ENCODE measurements at places on chromosomes 5 and 9.

DNA sequence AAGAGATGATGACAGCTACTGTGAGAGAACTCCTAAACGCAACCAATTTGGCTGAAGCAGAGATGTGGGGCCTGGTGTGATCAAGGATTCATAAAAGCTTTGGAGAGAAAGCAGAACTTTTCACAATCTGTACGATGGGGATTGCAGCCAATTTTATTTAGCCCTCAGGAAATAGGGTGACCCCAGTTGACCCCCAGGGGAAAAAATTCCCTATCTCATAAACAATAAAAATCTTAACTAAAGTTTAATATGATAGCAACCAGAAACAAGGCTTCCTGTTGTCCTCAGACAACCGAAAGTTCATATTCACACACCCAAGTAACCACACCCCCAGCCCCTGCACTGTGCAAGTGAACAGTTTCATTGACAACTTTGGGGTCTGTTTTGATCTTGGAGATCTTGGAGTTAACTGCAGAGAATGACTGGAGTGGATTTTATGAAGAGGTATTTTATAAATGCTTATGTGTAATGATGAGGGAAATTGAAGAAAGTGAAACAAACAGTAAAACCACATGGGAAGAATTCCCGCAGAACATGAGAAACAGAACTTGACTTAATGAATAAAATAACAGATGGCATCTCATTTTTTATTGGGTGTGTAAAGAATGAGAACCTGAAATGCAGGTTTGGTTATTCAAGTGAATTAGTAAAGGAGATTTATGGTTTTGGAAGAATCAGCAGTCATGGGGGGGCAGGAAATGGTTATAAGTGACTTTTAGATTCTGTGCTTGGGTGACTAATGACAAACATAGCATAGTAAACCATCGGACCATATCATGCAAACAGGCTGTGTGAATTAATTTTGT, 94.5 kb downstream of the PDE4D start:
- no peak for DNase-seq

GRCh38 chr9:135956802-135957174, 4.4 kb downstream of the UBAC1 start:
- DNase-seq, result no peak

DNA sequence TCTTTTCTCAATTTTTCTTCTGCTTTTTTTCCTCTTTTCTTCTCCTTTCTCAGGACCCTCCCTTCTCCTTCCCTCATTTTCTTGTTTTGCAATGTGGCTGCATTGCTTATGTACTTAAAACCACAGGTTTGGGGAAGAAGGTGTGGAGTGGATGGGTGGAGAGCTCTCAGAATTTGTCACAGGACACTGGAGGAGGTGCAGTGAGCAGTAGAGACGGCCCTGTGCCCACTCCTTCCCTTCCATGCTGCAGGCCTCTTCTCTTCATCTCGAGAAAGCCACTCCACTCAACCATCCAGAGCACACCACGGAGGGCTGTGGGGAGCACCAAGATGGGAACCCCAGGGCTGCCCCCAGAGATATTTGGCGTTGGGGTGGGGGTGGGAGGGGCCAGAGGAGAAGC, 92.3 kb downstream of the FSTL4 start:
- DNase-seq, result no peak

- DNase-seq, result no peak
These were observed 3.4 kb downstream of the VCAN start for GRCh38 chr5:83474991-83475390.

- DNase-seq, result no peak
These were observed 106.5 kb upstream of the LRRTM2 start for GRCh38 chr5:138981586-138981985.

DNA sequence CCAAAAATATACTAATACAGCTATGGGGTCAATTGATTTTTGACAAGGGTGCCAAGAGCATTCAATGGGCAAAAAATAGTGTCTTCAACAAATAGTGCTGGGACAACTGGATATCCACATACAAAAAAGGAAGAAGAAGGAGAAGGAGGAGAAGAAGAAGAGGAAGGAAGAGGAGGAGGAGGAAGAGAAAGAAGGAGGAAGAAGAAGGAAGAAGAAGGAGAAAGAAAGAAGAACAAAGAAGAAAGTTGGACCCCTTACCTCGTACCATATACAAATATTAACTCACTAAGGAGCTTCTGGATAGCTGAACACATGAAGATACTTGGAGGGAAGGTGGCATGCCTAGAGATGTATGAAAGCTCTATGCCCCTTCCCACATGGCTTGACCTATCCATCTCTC, 17.2 kb upstream of the DELE1 start:
- DNase-seq, result no peak

DNA sequence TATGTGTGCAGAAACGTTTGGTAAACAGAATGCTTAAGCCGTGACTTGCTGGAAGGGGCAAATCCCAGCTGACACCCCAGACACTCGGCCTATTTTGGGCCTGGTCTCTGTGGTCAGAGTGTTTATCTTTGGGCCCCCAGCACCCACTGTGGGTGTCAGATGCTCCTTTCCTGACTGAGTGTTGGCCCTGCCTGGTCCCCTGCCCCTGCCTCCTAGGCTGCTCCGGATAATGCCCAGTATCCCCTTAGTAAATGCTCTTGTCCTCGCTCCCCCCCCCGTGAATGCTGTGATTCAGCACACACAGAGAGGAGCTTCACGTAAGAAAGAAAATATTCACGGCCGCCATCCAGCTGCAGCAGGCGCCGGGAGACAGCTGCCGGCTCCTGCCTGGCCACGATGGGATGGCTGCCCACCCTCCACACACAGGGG, 11.3 kb upstream of the ANGPTL2 start:
- DNase-seq, result no peak

GRCh38 chr5:38780945-38781344, 64.9 kb upstream of the OSMR start:
- DNase-seq, result no peak

GRCh38 chr5:116645627-116646026, 71.0 kb upstream of the SEMA6A start:
- no peak for DNase-seq

- DNase-seq, result no peak
These were observed 167.3 kb upstream of the FST start for GRCh38 chr5:53313145-53313544.

DNA sequence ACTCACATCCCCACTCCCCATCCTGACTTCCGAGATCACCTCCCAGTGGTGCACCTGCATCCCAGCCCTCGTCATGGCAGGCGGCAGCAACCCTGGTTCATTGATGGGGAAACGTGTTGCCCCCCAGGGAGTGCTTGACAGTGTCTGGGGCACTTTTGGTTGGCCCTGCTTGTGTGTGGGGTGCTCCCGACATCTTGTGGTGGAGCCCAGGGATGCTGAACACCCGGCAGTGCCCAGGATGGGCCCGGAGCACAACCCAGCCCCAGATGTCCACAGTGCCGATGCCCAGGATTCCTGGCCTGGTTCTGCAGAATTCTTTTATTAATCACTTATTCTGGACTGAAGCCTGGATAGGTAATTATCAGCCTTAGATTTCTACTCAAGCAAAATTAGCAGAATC, 3.7 kb downstream of the MRPL36 start:
- DNase-seq, result no peak

GRCh38 chr9:106913276-106913675, 50.3 kb downstream of the ZNF462 start:
- no peak for DNase-seq

DNA sequence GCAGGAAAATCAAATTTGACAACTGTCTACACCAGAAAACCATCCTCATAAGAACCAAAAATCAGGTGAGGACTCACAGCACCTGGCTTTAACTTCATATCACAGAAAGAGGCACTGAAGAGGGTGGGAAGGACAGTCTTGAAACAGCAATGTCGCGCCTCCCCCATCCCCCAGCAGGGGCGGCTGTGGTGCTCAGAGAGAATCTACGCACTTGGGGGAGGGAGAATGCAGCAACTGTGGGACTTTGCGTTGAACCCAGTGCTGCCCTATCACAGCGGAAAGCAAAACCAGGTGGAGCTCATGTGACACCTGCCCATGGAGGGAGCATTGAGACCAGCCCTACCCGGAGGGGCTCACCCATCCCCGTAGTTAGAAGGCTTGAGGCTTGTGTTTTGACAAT, 191.8 kb downstream of the MSX2 start:
- DNase-seq, result no peak

- DNase-seq, result no peak
These were observed 63.2 kb upstream of the COL15A1 start for GRCh38 chr9:98880311-98881015.

DNA sequence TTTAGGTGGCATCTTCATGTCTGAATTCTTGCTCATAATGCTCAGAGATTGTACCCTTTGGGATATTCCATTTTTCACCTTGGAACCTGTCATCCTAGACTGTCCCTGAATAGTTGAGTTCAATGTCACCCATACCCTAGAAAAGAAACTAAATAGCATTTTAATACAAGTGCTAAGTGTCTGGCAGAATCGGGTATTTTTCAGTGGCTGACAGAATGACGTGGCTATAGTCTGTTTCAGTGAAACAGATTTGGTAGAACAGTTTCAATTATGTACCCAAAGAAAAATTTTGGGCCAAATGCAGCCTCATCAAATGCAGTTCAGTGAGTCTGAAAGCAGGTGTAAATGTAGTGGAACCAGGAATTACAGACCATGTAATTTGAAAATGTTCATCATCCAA, 1041.2 kb downstream of the DTWD2 start:
- no peak for DNase-seq

GRCh38 chr9:80062567-80062966, 490.8 kb downstream of the TLE4 start:
- DNase-seq, result no peak

GRCh38 chr5:54526604-54527288, 9.2 kb downstream of the SNX18 start:
- DNase-seq, result no peak

- DNase-seq, result no peak
These were observed 36.4 kb upstream of the DAB2 start for GRCh38 chr5:39461007-39461682.

GRCh38 chr5:176620333-176620981, 9.9 kb downstream of the SNCB start:
- DNase-seq, result no peak

GRCh38 chr9:70419556-70420440, 5.3 kb upstream of the KLF9 start:
- peak; percentile 80 for DNase-seq

DNA sequence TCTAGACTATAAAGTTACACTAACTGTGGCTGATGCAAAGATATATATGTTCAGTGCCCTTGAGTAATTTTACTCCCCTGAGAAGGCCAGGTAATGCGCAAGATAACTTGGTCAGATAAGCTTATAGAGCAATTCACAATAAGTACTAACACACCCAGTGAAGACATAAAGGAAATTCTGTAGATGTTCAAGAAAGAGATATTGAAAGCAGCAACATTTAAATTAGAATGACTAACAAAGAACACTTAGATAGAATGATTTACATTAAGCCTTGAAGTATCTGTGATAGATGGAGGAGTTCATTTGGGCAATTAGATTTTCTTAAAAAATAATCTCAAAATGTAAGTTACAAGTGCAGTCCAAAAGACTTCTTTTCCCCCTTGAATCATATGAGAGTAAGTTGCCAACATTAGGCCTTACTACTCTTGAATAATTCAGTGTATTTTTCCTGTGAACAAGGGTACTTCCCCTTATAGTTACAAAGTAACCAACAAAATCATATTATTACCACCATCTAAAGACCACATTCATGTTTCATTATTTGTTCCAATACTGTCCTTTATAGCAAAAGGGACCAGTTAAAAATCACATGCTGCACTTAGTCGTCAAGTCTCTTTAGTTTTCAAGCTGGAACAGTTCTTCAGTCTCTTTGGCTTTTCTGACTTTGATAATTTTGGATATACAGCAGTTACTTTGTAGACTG, 44.4 kb upstream of the ELOVL7 start:
- DNase-seq, result no peak

DNA sequence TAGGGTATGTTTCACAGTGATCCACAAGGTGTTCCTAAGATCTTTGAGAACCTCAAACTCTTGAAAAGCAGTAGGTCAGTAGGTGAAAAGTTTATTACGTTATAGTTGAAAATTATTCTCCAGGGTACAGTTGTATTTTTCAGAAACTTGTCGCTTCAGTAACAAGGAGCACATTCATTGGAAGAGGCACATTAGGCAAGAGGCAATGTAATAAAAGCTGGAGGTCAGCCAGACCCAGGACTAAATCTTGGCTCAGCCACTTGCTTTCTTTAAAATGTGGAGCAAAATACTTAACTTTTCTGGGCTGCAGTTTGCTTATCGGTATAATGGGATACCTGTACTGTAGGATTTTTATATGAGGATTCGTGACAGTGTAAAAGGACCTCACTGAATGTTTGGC, 45.6 kb downstream of the TLE4 start:
- DNase-seq, result no peak

GRCh38 chr9:128114326-128115186, 13.0 kb downstream of the PTGES2 start:
- DNase-seq, result no peak

DNA sequence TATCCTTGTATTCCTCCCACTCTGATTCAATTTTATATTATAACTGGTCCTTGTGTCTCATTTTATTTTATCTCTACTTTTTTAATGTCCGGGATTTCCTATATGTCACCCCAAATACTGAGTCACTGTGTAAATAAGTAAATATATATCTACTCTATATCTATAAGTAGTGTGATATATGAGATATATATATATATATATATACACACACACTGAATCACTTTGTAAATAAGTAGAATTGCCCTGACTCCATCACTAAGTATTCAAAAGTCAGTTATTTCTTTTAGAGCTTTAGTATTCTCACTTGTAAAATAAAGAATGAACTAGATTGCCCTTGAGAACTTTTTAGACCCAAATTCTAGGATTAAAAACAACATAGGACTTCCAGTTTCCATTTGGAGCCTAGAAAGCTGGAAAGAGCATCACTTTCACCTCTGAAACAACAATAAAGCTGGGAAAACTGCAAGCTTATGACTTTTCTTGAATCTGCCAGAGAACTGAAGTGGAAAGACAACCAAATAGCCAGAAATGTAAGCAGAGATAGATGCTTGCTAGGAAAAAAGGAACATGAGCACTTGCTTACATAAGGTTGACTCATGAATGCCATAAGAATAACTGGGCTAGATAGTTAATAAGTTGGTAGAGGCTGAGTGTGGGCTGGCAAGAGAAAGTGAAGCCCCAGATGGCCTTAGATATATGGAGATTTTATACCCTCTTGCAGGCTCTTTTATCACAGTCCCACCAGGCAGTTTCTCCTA, 171.1 kb upstream of the TLX3 start:
- no peak for DNase-seq

- no peak for DNase-seq
These were observed 24.5 kb downstream of the OSTF1 start for GRCh38 chr9:75112789-75113188.

DNA sequence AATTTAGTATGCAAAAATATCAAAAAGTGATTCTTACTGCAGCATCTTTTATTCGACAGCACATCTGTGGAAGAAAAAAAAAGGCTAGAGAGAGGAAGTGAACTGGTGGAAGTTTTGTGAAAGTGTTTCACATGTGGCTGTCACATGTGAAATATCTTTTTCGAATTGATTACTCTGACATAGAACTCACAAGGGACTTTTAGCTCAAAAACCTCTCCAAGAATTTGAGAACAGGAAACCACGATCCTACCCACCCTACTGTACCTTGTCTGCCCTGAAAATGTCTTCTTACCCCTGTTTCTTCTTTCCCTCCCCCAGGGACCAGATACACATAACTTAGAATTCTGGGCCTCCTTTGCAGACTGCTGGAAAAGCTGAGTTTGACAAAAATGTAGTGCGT, 106.5 kb upstream of the PRRC1 start:
- DNase-seq, result no peak

- no peak for DNase-seq
These were observed 242.1 kb downstream of the HSPA4 start for GRCh38 chr5:133293960-133294359.
